Stimulated activated CD8-positive, alpha-beta memory T cell treated with anti-CD3 and anti-CD28 coated beads, Interleukin-4, amount 100 ng/mL, for 24 hours (primary cell): ENCODE measurements at places on chromosomes 16 and 17.

- no peak for DNase-seq
Observed at GRCh38 chr16:11619327-11619851, 32.7 kb upstream of the LITAF start.

DNA sequence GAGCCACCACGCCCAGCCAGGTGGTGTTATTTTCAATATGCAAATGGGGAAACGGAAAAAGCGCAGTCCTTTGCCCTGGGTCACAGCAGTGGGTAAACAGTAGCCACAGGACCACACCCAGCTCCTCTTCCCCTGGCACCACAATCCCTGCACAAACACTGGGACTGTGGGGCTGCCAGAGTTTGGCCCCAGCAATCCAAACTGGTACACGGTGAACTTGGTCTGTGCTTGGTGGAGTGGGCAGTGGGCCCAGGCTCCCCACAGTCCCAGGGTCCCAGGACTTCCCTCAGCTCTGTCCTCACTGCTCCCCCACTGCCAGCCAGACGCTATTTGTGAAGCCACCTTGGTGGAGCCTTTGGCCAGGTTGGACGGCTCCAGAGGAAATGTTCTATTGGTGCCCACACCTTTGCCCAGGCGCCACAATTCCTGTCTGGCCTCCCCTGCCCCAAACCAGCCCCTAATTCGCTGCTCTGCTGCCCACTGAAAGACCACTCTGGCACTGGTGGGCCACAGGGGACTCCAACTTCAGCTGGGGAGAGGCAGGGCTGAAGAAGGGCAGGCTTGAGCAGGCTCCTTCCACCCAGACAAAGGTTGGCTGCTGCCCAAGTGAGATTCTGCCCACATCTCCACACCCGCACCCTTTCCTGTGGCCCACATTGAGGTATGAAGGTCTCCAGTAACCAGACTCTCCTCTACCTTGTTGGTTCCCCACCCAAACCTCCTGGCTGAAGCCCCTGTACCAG, 2.1 kb downstream of the CHAD start:
- DNase-seq = no peak

- no peak for DNase-seq
Observed at GRCh38 chr16:85724126-85724879, 26.6 kb downstream of the C16orf74 start.

DNA sequence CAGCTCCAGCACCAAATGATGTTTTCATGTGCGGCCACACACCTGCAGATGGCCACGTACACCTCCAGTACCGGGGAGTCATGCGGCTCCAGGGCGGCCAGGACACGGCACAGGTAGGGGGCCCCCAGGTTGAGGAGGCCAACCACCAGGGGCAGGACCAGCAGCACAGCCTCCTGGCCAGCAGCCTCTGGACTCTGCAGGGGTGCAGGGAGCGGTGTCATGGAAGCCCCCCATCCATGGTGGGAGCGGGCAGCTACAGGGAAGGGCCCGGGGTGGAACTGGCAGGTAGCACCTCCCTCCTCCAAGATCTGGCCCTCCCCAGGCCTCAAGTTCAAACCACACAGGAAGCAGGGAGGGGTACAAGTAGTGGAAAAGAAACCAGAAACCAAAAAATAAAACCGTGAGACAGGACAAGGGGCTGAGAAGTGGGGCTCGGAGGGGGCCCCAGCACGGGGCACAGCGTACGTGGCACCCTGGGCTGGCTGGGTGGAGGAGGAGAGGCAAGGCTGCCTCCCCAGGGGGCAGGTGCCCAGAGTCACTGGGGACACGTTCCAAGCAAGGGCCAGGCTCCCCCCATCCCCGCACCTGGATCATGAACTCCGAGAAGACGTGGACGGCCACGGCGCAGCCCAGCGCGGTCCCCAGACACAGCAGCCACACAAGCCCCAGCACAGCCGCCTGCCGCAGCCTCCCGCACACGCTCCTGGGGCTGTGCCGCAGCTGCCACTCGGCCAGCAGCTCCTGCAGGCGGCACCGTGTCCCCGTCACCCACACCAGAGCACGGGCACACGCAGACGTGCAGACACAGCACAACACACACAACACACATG, 7.4 kb downstream of the TMC6 start:
- DNase-seq = no peak

DNA sequence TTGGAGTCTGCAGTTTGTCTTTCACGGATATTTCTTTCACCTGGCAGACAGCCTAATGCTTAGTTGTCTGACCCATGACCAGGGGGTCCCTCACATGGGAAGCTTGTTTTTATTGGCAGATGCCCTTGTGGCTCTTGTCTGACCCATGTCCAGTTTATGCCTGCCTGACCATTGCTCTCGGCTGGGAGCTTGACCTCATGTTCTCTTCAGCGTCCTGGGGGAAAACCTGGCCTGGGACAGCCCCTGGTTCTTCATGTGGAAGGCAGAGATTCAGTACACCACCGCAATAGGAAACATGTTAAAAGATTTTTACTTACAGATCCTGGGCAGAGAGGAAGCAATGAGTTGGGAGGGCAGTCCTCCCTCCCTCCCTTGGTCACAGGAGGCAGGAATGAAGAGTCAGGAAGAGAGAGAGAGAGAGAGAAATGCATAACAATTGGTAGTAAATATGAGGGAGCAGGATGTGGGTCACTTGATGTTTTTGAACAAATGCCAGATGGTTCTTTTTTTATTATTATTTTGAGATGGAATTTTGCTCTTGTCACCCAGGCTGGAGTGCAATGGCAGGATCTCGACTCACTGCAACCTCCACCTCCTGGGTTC, 302.7 kb upstream of the MYOCD start:
- no peak for DNase-seq

DNA sequence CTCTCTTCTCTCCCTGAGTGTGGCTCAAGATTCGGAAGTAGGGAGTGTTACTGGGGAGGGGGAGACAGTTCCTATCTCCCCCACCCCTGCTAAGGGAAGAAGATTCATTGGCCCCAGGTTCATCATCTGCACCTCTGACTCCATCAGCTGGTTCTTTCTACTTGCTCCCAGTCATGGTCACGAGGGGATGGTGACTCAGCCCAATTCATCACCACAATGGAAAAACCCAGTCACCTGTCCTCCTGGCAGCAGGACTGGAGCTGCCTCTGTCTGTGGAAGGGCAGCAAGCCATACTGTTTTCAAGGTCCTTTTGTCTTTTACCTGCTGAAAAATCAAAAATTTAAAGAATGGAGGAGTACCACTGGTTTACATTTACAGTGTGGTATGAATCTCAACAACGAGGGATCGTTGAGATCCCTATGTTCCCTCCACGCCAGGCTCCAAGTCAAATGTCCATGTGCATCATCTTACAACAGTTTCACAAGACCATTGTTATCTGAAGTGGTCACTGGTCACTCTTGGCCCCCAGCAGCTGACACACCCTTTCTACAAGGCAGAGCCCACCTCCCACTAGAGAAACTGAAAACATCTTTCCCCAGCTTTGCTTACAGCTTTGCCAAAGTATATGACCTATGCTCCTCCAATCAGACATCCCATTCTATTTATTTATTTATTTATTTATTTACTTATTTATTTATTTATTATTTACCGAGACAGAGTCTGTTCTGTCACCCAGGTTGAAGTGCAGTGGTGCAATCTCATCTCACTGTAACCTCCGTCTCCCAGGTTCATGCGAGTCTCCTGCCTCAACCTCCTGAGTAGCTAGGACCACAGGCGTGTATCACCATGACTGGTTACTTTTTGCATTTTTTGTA, 40.4 kb upstream of the NDRG4 start:
- peak; percentile 34 for DNase-seq

- no peak for DNase-seq
Observed at GRCh38 chr17:1724869-1725641, 551 bp downstream of the WDR81 start.

DNA sequence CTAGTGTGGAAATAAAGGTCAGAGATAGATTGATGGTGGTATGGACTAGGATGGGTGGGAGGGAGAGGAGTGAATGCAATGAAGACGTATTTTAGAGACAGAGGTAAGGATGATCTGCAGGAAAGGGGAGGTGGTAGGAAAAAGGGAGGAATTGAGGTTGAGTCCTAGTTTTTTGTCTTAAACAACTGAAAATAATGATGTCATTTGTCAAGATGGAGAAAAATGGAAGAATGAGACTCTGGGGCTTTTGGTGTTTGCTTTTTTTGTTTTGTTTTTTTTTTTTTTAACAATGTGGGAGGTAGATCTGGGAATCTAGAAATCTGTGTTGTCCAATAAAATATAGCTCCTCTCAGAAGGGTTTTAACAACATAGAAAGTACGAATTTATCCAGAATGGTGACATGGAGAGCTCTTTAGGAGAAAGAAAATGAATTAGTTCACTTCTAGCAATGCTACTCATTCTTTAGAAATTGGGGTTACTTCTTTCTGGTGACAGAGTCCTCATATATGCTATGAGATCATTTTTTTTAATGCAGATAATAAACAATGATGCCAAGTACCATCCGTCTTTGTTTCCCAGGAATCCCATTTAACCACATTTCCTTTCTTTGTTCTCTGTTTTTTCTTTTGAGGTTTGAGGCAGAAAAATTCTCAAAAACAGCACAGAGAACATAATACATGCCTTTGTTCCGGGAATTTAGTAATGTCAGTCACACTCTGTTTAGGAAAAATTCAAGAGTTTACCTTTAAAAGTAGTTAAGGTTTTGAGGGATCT, 225.3 kb upstream of the COX10 start:
- DNase-seq = no peak
